ENCODE measurements at places on chromosomes 1 and 21.

GRCh38 chr1:164659621-164660411, 100.8 kb downstream of the PBX1 start:
- DNase-seq: no peak

DNA sequence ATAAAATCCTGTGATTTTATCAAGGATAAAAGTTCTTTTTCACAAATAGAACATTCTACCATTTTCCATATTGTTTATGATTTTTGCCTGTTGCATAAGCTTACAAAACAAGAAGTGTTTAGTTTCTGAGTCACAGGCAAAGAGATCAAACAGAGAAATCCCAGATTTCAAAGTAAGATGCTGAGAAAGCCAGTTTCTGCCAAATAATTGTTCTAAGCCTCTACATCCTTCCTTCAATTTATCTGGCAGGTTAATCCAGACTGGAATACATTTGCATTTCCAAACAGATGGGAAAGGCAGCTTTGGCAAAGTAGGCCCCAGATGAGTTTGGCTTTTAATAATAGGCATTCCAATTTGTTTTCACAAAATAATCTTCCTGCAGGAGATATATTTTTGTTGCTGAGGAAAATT, 2.5 kb downstream of the SLC1A7 start:
- no peak for DNase-seq

GRCh38 chr1:203454986-203455471, 20.6 kb upstream of the PRELP start:
- no peak for DNase-seq

GRCh38 chr1:100051893-100052292, 80.8 kb downstream of the SASS6 start:
- no peak for DNase-seq

DNA sequence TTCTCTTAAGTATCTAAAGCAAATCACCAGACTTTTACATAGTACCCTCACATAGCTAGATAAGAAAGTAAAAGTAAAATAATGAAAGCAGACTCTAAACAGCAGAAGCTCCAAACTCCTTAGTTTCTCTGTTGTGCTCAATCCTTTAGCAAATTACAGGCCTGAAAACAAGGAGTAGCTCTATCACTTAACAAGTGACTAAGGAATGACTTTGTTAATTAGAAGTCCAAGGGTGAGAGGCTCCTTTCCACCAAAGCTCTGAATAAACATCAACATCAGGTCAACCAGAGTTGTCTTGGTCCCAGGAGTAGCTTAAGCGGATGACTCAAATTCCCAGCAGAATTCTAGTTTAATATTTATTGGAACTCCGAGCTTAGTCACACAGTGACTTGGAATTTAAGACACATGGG, 5.9 kb downstream of the NRIP1 start:
- DNase-seq: no peak

- DNase-seq: no peak
Observed at GRCh38 chr1:179121159-179121938, 39.5 kb downstream of the TOR3A start.

DNA sequence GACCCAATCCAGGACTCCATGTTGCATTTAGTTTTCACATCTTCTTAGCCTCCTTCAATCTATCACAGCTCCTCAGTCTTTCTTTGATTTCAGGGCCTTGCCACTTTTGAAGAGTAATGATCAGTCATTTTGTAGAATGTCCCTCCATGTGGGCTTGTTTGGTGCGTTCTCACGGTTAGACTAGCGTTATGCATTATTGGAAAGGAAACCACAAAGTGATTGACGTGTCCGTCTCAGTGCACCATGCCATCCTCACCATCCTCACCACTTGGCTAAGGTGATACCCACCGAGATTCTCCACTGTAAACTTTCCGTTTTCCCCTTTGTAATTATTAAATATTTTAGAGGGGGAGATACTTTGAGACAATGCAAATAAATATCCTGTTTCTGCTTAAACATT, 59.6 kb upstream of the OLIG2 start:
- no peak for DNase-seq

All from stimulated activated naive B cell treated with anti-CD40 and anti-IgM and Interleukin-4, amounts not matched to agents 10 μg/mL and 1 μg/mL and 100 μg/mL, for 72 hours (primary cell).